ENCODE measurements at places on chromosomes 7 and 10.
A peak's percentile ranks its signal among the peaks of the same experiment; 100 is the strongest.

DNA sequence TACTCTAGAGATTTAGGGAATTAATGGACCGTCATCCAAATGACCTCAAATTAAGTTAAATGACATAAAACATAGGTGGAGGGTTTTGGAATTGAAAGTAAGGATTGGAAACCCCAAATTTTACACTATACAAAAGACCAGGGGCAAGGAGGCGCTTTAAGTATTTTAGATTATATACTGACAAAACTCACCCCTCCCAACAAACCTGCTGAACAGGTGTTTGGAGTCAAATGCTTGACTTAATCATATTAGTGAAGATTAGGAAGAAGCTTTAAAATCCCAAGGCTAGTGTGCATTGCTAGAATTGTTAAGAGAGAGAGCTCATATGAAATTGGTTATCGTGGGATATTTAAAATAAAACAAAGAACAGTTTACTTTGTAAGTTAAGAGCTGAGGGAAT, at the start of gene GNGT1:
TSS of gene GNGT1 (plus strand) at position 301 of the 400 bp plus-strand sequence. CDS start 180 bp downstream, outside the sequence.
- DNase-seq: no peak

- no peak for DNase-seq
Observed at GRCh38 chr7:41892356-41893100, 189.6 kb upstream of the INHBA start.

- peak; percentile 63 for DNase-seq
Observed at GRCh38 chr10:29496341-29497162, 138.2 kb downstream of the SVIL start.

DNA sequence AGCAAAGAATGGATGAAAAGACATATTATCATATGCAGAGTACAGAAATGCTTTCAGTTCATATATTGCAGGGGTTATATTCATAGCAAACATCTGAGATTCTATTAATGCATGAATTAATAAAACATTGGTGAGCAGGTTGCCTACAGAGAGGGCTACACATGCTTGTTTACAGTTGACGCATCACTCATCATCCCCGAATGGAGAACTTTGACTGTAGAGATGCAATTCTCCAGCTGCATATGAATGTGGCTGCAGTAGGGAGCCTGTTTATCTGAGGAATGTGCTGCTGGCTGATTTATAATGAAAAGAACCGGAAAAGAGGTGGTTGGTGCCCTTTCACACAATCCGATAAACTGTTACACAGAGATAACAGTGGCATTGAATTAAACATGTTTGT, 116.5 kb downstream of the GRM3 start:
- DNase-seq: no peak

Measured in stimulated activated effector memory CD8-positive, alpha-beta T cell treated with anti-CD3 and anti-CD28 coated beads, Interleukin-12 subunit alpha, Interleukin-12 subunit beta, amount 100 ng/mL, for 72 hours (primary cell).